ENCODE measurements at places on chromosomes 7 and 10.
A peak's percentile ranks its signal among the peaks of the same experiment; 100 is the strongest.

- DNase-seq, result peak; percentile 100
Measured at GRCh38 chr10:29784175-29784773, 149.5 kb upstream of the SVIL start.

GRCh38 chr7:143041346-143041745 lies 10.8 kb upstream of the OR6V1 start:
- DNase-seq, result no peak

- no peak for DNase-seq
Measured at GRCh38 chr10:118738406-118738805, 16.4 kb downstream of the CACUL1 start.

GRCh38 chr7:100091411-100092181 lies 2.8 kb downstream of the COPS6 start:
- DNase-seq, result peak; percentile 53

- DNase-seq, result no peak
Measured at GRCh38 chr10:63720072-63720537, 198.9 kb downstream of the REEP3 start.

- no peak for DNase-seq
Measured at GRCh38 chr10:5470062-5470751, 29.2 kb downstream of the CALML5 start.

- no peak for DNase-seq
Measured at GRCh38 chr7:135599471-135599870, 41.8 kb downstream of the NUP205 start.

- DNase-seq, result no peak
Measured at GRCh38 chr7:22549667-22550513, 49.9 kb upstream of the STEAP1B start.

GRCh38 chr10:49397036-49397999 lies 1.4 kb upstream of the DRGX start:
- DNase-seq, result no peak
